ENCODE measurements at places on chromosomes 5 and 9.

- no peak for DNase-seq
Measured at GRCh38 chr5:4651806-4652565, 488.1 kb upstream of the ADAMTS16 start.

- no peak for DNase-seq
Measured at GRCh38 chr9:121563881-121564460, 64.3 kb upstream of the GGTA1 start.

- no peak for DNase-seq
Measured at GRCh38 chr5:80569086-80569960, 757 bp downstream of the ANKRD34B start.

- peak; percentile 31 for DNase-seq
Measured at GRCh38 chr5:1652873-1653697, 129.3 kb upstream of the LPCAT1 start.

- DNase-seq: no peak
Measured at GRCh38 chr9:90825586-90825985, 24.0 kb downstream of the SYK start.

DNA sequence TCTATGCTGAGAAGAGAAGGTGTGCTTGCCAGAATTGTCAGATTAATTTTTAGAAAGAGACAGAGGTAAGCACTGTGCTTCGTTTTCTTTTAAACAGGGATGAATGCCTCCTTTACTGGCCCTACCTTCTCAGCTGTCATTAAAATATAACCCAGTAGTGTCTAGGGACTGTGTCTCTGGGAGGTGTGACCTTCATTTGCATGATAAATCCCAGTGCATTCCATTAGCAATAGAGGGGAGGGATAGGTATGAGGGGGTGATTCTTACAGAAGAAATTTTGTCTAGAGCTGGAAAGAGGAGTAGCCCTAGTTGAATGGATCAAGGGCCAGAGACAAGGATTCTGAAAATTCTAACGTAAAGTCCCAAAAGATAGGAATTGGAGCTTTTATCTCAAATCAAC, 351.5 kb downstream of the BNC2 start:
- no peak for DNase-seq

GRCh38 chr5:133455676-133456075, 156.7 kb downstream of the FSTL4 start:
- DNase-seq: no peak

DNA sequence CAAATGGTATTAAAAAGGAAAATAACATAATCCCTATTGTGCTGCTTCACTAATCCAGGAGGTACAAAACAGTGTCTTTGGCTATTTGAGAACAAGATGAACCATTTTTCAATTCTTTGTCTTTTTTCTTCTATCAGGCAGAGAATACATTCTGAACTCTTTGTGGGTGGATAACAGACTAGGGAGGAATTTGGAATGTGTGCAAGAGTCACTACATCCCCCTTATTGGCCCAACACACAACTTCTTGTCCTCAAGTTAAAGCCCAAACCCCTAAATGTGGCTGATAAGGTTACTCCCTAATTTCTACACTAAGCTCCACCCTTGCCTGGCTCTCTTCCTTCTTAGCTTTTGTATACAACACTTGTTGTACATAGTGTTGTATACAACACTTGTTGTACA, 342.7 kb upstream of the RFX3 start:
- no peak for DNase-seq

- DNase-seq: no peak
Measured at GRCh38 chr9:18068900-18069299, 405.1 kb upstream of the ADAMTSL1 start.

DNA sequence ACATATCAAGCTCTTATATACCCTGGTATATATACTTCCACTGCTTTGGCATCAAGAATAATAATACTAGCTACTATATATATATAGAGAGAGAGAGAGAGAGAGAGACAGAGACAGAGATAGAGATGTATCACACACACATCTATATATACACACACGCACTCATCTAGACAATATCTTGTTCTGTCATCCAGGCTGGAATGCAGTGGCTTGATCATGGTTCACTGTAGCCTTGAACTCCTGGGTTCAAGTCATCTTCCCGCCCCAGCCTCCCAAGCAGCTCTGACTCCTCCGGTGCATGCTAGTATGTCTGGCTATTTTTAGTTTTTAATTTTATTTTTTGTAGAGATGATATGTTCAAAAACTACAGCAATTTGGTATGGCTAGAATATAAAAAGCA, 22.5 kb downstream of the ANKHD1 start:
- DNase-seq: no peak

DNA sequence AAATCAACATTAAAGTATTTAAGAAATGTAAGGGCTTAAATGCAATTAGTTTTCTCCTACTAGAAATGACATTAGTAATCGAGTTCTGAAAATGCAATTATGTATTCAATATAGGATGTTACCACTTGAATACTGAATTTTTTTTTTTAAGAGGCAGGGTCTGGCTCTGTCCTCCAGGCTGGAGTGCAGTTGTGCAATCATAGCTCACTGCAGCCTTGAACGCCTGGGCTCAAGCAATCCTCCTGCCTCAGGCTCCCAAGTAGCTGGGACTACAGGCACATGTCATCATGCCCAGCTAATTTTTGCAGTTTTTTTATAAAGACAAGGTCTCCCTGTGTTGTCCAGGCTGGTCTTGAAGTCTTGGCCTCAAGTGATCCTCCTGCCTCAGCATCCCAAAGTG, 1.5 kb downstream of the CDC20B start:
- no peak for DNase-seq

GRCh38 chr5:172876578-172876977, 42.5 kb downstream of the ERGIC1 start:
- DNase-seq: no peak
